ENCODE measurements at places on chromosomes 12 and 14.
A peak's percentile ranks its signal among the peaks of the same experiment; 100 is the strongest.

DNA sequence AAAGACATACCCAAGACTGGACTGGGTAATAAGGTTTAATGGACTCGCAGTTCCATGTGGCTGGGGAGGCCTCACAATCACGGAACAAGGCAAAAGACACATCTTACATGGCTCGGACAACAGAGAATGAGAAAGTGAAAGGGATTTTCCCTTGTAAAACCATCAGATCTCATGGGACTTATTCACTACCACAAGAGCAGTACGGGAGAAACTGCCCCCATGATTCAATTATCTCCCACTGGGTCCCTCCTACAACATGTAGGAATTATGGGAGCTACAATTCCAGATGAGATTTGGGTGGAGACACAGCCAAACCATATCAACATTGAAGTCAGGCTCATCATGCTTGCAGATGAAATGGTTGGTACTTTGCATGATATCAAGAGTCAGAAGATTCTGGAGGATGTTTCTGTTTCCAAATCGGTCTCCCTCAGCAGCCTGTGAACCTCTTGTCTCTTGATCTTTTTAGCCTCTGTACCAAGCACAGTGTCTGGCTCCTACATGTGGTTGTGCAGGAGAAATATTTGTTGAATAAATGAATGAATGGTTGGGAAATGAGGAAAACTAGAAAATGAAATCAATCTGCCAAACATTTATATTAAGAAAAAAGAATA, 98.6 kb downstream of the VRK1 start:
- no peaks in the 10 kb centered on the region for H3K36me3 ChIP-seq
- no peak for DNase-seq
- no peaks in the 10 kb centered on the region for H3K4me1 ChIP-seq
- H3K4me3 ChIP-seq: no peak overlapping the region
- no peak overlapping the region for H3K27ac ChIP-seq

DNA sequence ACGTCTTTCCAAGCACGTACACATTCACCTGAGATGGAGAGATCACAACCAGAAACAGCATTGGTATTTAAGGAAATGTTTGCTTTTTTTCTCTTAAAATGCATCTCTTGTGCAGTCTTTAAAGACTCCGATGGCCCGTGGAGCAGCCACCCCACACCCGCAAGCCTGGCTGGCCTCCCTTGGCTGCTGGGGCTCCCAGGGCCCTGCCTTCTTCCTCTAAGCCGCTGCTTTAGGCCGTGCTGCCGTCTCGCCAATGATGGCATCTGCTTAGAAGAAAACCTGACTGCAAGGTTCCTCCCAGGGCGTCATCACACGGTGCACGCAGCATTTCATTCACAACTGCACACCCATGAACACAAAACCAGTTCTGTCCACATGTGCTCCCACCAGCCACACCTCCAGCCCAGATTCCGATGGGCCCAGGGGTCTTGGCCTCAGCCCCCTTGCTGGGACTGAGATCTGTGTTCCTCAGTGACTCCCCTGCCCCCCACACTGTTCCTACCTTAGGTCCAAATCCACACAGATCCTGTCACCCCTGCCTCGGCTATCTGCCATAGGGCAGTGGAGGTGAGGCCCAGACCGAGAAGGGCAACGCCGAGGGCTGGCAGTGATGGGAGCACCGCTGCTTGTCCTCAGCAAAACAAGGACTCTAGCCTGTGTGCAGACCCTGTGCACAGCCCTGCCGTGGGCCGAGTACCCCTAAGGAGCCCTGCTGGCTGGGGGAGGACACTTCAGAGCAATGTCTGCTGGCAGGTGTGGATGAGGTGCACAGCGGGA, 4.4 kb downstream of the BTBD6 start:
- no peak overlapping the region for H3K4me3 ChIP-seq
- no peaks in the 10 kb centered on the region for H3K27me3 ChIP-seq
- H3K4me1 ChIP-seq: peaks cover 3% of the 10 kb centered on the region
- DNase-seq: no peak
- H3K27ac ChIP-seq: no peak overlapping the region

DNA sequence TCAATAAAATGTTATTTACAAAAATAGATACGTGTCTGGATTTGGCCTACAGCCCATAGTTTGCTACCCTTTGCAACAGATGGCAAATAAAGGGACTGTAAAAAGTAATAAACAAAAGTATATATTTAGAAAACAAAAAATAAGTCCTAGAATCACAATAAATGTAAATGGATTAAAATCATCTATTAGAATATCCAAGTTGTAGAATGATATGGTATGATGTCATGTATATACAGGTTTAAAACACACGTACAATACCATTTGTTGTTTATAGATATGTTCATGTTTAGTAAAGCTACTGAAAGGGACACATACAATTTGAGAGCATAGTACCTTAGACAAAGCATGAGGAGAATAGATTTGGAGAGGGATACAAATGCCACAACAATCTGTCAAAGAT, 219.5 kb downstream of the BCL11B start:
- no peak overlapping the region for H3K27ac ChIP-seq
- no peaks in the 10 kb centered on the region for H3K36me3 ChIP-seq
- H3K4me1 ChIP-seq: no peaks in the 10 kb centered on the region

GRCh38 chr12:88308825-88309224, 166.7 kb downstream of the TMTC3 start:
- H3K27me3 ChIP-seq: no peaks in the 10 kb centered on the region
- no peaks in the 10 kb centered on the region for H3K36me3 ChIP-seq
- no peak for DNase-seq
- peak overlapping the region; percentile 100 for H3K27ac ChIP-seq
- H3K4me3 ChIP-seq: no peak overlapping the region
- peaks cover 50% of the 10 kb centered on the region for H3K4me1 ChIP-seq

Data from SK-N-SH (cell line).